ENCODE measurements at places on chromosomes 5 and 9.

- no peaks in the 10 kb centered on the region for H3K36me3 ChIP-seq
- no peak overlapping the region for H3K27ac ChIP-seq
- H3K27me3 ChIP-seq, result no peaks in the 10 kb centered on the region
- no peak for DNase-seq
These were observed 143.7 kb downstream of the FSTL4 start for GRCh38 chr5:133468596-133468995.

DNA sequence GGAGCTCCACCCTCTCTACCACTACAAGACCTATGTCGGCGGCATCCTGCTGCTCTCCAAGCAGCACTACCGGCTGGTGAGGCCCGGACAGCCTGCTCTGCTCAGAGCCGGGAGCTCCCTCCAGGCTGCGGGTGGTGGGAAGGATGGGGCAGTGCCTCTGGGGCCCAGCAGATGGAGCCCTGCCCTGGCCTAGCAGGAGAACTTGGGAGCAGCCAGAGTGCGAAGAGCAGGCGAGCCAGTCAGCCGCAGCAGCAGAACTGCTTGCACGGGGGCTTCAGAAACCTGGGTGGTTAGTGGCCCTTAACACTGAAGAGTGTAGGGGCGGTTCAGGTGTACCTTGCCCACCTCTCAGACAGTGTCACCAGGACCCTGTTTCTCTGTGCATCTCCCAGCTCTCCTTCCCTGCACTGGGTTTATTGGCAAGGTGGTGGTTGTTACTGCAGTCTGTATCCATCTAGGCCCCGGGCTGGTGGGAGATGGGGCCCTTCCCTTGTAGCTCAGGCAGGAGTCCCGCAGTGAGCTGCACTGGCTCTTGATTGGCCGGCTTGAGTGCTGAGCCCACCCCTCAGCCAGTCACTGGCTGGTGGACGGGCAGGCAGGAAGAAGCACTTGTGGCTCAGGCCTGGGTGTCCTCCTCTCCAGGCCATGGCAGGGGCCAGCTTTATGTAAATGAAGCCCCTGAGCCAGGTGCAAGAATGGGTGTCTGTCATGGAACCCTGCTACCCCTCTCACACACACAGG is 7.7 kb downstream of the B4GALT7 start:
- no peak overlapping the region for H3K4me3 ChIP-seq
- peaks cover 2% of the 10 kb centered on the region for H3K4me1 ChIP-seq
- H3K27me3 ChIP-seq, result no peaks in the 10 kb centered on the region
- peak; percentile 95 for DNase-seq
- no peak overlapping the region for H3K27ac ChIP-seq

- no peaks in the 10 kb centered on the region for H3K36me3 ChIP-seq
- no peak overlapping the region for H3K27ac ChIP-seq
- no peak overlapping the region for H3K4me3 ChIP-seq
- no peaks in the 10 kb centered on the region for H3K4me1 ChIP-seq
- DNase-seq, result no peak
These were observed 67.8 kb downstream of the MEF2C start for GRCh38 chr5:88815050-88815789.

- no peaks in the 10 kb centered on the region for H3K36me3 ChIP-seq
- H3K4me3 ChIP-seq, result no peak overlapping the region
- no peak overlapping the region for H3K27ac ChIP-seq
- DNase-seq, result peak; percentile 57
- H3K27me3 ChIP-seq, result no peaks in the 10 kb centered on the region
- H3K4me1 ChIP-seq, result no peaks in the 10 kb centered on the region
These were observed 27.0 kb upstream of the ZNF622 start for GRCh38 chr5:16492398-16493140.

DNA sequence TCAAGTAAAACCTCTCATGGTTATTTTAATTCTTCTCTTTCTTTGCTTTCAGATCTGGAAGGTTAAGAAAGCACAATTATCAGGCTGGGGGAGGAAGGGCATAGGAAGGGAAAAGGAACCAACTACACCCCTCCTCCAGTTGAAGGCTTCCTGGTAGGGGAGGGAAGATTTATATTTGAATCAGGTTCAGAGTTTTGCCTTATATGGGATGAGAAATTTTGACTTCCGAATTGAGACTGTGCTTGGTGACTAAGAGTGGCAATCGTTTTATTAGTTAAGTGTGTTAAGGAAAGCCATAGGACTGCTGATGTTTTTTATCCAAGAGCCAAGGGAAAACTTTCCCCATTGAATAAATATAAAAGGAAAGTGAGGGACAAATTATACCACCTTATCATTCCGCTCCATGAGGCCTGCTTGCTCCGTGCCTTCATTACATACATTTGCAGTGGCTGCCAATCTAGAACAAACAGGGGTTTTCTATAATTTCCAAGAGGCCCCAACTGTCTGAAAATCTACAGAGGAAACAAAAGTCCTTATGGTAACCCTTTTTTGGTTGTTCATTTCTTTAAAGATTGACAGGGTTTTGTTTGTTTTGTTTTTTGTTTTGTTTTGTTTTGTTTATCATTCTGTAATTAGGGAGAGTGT is 115.7 kb upstream of the EPB41L4A start:
- H3K36me3 ChIP-seq, result no peaks in the 10 kb centered on the region
- no peak overlapping the region for H3K4me3 ChIP-seq
- H3K27ac ChIP-seq, result no peak overlapping the region
- H3K4me1 ChIP-seq, result peaks cover 7% of the 10 kb centered on the region

DNA sequence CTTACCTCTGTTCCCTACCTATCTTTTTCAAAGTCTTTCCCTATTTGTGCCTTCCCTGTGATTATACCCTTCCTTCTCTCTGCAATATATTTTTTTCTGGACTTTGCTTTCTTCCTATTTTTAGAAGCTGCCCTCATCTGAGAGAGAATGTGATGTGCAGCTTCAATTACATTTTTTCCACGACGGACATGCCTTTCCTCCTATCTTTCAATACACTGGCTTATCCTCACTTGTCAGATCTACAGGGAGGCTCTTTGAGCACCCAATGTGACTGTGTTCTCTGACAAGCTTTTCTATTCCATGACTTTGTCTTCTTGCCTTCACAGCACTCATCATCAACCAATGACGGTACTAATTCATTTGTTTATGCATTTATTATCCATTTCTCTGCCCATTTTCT is 227.9 kb upstream of the CLINT1 start:
- no peaks in the 10 kb centered on the region for H3K36me3 ChIP-seq
- DNase-seq, result no peak
- H3K4me1 ChIP-seq, result no peaks in the 10 kb centered on the region
- no peak overlapping the region for H3K27ac ChIP-seq
- H3K27me3 ChIP-seq, result no peaks in the 10 kb centered on the region
